ENCODE measurements at places on chromosomes 16 and 17.
A peak's percentile ranks its signal among the peaks of the same experiment; 100 is the strongest.

GRCh38 chr16:84699147-84699711 is 571 bp upstream of the USP10 start:
- DNase-seq, result peak; percentile 4

DNA sequence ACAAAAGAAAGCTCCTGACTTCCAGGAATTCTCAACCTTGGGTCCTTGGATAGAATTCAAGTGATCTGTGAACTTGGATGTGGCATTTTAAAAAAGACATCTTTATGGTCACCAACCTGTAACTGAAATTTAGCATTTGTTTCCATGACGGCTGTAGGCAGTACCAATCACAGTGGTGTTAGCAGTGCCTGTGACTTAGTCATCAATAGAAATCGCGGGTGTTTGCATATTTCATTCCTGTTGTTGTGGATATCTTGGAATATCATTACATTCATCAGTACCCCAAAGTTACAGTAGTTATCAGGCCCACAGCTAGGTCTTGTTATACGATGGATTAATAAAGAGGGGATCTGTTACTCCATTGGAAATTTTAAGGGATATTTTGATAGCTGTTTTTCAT is 81.6 kb downstream of the CMIP start:
- DNase-seq, result no peak

DNA sequence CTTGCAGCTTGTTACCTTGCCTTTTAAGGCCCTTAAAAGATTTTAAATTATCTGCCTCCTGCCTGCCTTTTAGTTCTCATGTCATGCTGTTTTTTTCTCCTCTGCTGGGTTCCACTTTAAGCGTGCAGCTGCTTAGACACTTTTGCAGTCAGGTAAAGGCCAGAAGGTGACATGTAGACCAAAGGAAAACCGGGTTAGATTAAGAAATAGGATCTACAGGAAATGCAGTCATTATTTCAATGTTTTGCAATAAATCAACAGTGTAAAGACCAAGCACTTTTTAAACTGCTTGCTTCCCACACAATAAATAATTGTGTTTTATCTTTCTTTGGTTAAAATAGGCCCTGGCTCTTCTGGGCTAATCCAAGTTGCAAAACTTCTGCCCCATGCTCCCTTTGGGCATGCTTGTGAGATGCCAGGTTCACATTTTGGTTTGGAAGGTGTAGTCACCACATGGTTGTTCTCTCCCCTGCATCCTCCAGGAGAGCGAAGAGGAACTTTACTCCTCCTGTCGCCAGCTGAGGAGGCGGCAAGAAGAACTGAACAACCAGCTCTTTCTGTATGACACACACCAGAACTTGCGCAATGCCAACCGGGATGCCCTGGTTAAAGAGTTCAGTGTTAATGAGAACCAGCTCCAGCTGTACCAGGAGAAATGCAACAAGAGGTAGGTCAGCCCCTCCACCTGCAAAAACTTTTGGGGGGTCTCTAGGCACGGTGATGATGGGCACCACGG is 54.9 kb downstream of the SDR42E1 start:
- DNase-seq, result no peak

DNA sequence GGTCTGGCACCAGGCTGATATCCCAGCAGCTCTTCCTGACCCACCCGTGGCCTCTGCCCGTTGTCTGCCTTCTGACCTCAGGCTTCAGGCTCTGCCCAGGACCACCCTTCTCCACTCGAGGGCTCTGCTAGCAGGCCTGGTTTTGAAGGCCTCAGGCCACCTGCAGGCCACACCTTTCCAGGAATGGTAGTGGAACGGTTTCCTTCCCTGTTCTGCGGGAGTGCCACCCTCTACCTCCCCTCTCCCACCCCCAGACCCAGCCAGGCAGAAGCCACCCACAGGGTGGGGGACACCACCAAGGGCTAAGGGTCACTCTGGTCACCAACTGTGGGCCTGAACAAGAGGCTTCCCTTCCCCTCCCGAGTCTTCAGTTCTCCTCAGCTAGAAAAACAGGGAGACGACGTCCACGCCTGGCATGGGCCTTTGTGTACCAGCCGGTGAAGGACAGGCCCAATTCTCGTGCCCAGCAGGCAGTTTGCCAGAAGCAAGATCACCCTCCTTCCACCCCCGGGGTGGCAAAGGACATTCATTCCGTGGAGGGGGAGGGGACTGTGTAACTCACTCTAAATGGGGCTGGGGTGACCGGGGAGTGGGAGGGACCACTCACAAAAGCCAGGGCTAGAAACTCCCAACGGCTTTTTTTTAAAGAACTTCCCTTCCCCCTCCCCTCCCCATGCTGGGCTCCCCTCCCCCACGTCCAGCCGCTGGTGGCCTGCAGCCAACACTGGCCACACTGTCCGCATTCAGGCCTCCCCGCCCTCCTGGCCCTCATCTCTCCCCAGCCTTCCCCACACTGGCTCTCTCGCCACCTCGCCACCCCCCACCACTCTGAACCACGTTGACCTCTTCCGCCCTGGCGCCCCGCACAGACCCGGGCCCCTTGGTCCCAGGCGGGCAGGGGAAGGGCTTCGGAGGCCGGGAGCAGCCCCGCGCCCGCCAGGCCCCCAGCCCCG is 7.7 kb downstream of the CBX4 start:
- no peak for DNase-seq

DNA sequence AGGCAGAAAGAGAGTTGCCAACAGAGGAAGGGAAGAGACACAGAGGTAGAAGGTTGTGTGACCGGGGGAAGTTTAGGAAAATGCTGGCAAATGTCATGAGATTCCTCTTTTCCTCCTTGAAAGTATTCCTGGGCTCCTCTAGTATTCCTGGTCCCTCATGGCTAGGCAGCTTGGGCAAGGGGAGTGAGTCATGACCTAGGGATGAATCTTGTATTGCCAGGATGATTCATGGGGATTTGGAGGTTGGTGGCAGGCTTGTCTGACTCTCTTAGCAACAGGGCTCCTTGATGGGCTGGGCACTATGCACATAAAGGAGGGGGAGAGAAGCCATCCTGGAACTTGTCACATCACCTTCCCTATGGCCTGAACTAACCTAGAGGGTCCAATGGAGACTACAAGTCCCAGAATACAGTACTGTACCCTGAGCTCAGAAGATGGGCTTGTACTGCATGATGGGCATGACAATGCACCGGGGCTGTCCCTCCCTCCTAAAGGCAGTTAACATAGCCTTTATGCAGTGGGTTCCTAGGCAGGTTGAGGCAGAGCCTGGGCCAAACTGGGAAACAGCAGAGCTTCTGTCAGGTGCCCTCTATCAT is 2.1 kb upstream of the SEZ6 start:
- no peak for DNase-seq

GRCh38 chr16:64225696-64226095 is 896.2 kb downstream of the CDH11 start:
- DNase-seq, result no peak

DNA sequence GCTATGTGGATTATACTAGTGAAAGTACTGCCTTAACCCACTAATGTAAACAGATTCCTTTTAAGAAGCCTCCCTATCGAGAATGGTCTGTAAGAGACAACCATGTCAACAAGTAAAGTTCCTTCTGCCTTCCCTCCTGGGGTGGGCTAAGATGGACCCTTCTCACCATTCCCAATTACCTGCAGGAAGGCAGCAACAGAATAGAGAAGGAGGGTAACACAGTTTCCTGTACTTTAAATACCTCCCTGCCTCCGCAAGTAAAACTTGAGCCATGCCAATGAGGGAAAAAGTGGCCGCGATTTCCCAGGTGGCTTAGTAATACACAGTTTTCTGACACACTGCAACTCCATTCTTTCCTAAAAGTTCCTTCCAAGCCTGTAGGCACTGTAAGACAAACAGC is 45.2 kb downstream of the TOX3 start:
- no peak for DNase-seq

DNA sequence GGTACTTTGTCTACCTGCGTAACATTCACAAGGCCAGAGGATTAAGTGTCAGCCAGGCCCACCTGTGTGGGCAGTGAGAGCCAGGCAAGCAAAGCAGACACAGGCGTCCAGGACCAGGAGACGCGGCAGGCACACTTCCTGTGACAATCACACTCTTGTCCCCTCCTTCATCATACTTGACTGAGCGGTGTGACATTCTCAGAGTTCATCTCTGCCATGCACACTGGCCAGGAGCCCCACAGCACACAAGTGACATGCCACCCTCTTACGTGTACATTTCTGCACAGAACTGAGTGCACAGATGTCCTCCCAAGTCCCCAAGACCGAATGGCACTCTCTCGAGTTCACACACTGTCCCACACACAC is 8.7 kb downstream of the PPP1R9B start:
- DNase-seq, result no peak

DNA sequence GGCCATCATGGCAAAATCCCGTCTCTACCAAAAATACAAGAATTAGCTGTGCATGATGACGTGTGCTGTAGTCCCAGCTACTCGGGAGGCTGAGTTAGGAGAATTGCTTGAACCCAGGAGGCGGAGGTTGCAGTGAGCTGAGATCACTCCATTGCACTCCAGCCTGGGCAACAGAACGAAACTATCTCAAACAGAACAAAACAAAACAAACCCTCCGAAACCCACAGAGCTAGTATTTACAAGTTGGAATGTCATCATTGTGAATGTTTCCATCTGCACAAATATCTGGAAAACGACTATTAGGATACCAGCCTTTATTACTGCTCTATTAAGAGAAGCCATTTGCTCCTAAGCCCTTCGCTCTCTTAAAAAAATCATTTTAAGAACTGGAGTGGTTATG is 26.0 kb downstream of the SMARCE1 start:
- DNase-seq, result no peak

DNA sequence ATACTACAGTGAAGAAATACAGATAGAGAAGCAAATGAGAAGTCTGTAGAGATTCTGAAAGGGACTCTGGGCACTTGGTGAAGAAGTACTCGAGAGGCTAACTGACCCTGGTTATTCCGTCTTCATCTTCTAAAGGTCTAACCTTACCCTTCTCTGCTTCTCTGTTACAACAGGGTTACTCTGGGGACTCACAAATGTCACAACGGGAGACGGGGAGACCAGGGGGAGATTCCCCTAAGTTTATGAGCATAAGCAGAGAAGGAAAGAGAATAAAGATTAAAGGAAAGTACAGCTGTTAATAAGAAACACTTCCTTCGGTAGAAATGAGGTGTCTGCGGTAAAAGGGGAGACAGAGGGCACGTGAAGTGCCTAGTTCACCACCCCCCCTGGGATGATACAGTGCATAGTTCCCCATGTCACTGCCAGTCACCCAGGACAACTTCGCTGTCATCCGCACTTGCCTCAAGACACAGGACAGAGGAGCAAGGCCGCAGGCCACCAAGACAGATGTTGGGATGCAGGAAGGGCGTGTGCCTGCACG is 75.2 kb upstream of the TRAP1 start:
- DNase-seq, result no peak

Measured in activated CD4-positive, alpha-beta T cell treated with anti-CD3 and anti-CD28 coated beads for 4 hours (primary cell).